ENCODE measurements at places on chromosomes 11 and 22.

DNA sequence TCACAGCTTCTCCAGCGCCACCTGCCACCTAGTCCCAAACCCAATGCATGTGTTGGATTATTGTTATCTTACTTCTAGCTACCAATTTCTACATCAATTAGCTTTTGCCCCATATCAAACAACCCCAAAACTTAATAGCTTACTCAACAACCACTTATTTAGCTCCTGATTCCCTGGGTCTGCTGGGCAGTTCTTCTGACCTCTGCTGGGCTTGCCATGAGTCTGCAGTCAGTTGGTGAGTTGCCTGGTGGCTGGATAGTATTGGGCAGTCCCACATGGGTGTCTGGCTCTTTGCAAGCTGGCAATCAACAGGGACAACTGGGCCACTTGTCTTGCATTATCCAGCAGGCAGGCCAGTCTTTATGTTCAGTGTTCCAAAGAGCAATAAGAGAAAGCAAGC lies 13.6 kb upstream of the MS4A15 start:
- no peak overlapping the region for H3K27ac ChIP-seq
- no peak for DNase-seq
- H3K4me1 ChIP-seq, result no peaks in the 10 kb centered on the region
- peaks cover 21% of the 10 kb centered on the region for H3K27me3 ChIP-seq
- H3K4me3 ChIP-seq, result no peak overlapping the region

- H3K4me1 ChIP-seq, result peaks cover 7% of the 10 kb centered on the region
- no peaks in the 10 kb centered on the region for H3K36me3 ChIP-seq
- DNase-seq, result no peak
- no peak overlapping the region for H3K4me3 ChIP-seq
These were observed 114.6 kb upstream of the SESN3 start for GRCh38 chr11:95345651-95346050.

DNA sequence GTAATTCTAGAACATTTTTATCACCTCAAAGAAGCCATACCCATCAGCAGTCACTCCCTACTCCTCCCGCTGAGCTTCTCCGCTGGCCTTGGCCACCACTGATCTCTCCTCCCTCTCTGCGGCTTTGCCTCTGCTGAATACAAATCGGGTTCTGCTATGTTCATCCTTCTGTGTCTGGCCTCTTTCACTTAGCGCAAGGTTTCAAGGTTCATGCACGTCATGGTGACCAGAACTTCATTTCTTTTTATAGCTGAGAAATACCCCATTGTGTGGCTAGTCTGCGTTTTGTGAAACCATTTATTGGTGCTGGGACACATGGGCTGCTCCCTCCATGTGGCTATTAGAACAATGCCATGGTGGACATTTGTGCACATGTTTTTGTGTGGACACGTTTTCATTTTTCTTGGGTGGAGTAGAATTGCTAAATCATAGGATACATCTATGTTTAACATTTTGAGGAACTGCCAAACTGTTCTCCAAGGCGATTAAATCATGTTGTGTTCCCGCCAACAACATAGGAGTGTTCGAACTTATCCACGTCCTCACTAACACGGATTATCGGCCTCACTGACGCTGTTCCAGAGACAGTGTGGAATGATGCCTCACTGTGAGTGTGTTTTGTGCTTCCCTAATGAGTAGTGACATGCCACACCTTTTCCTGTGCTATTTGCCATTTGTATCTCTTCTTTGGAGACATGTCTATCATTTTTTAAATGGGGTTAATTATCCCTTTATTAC lies 24.2 kb upstream of the KRTAP5-6 start:
- H3K27ac ChIP-seq, result no peak overlapping the region
- DNase-seq, result no peak
- H3K4me1 ChIP-seq, result no peaks in the 10 kb centered on the region
- H3K4me3 ChIP-seq, result no peak overlapping the region
- no peaks in the 10 kb centered on the region for H3K36me3 ChIP-seq
- peaks cover 94% of the 10 kb centered on the region for H3K27me3 ChIP-seq

DNA sequence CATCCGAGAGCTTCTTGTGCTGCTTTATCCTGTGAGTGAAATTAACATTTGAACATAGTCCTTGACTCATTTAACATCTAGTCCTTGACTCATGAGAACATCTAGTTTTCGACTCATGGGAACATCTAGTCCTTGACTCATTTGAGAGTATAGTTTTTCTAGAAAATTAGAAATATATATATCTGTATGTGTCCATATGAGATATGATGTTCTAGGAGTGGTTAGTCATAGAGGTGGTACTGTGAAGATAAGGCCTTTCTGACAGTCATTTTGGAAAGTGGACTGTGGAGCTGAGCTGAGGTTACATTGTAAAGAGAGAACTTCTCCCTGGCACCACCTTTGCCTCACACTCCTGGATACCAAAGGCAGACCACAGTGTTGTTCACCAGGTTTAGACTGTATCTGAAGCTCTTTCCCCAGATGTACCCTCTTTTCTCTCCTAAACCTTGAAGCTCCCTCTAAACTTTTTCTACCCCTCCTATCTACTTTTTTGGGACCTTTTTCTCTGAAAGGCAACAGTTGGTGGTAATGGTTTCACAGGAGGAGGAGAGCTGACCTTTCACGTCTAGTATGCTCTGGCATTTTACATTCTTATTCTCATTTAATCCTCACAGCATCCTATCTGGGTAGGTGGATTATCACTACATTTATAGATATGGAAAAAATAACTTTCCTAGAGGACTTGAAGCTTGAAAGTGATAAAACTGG lies 67.2 kb downstream of the PPP2R1B start:
- H3K36me3 ChIP-seq, result peaks cover 20% of the 10 kb centered on the region
- H3K27me3 ChIP-seq, result no peaks in the 10 kb centered on the region
- H3K4me3 ChIP-seq, result no peak overlapping the region

DNA sequence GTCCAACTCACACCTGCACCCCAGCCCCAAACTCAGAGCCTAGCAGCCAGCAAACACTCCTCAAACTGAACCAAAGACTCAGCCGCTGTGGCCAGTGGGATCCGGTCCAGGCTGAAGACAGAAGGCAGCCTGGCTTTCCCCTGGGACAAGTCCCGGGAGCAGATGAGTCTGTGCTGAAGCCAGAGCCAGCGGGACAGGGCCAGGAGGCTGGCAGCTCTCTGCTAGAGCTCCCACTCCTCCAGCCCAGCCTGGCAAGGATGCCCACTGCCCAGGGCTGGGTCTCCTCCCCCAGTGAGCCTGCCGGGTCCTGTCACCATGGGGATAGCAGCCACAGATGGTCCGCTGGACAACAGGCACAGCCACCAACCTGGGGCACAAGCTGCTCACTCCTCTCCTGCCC lies 42.9 kb upstream of the PRR5 start:
- peaks cover 21% of the 10 kb centered on the region for H3K27me3 ChIP-seq
- no peak overlapping the region for H3K27ac ChIP-seq
- no peaks in the 10 kb centered on the region for H3K4me1 ChIP-seq
- H3K4me3 ChIP-seq, result no peak overlapping the region
- no peak for DNase-seq

GRCh38 chr22:31474743-31475142 lies 14.9 kb downstream of the EIF4ENIF1 start:
- H3K27me3 ChIP-seq, result no peaks in the 10 kb centered on the region
- peaks cover 89% of the 10 kb centered on the region for H3K36me3 ChIP-seq
- no peak overlapping the region for H3K27ac ChIP-seq
- no peak overlapping the region for H3K4me3 ChIP-seq
- no peaks in the 10 kb centered on the region for H3K4me1 ChIP-seq

All from MCF 10A (cell line).